Epithelial cell of esophagus (primary cell): ENCODE measurements at places on chromosomes 6 and 20.

DNA sequence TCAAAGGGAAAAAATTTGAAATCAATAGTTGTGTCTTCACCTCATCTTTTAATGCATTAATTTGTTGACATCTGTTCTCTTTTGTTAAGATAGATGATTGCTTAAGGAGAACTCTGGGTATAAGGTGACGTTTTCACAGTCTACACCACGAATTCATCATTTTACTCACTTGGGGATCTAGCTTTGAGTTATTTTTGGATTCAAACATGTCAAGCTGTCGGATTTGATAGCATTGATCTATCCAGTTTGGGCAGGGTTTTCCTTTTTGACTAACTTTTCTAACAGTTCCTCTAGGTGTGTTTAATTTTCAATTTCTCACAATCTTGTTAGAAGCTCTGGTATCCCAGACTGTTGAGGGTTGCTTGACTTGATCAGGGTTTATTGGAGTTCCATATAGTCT lies 49.6 kb downstream of the HECA start:
- DNase-seq: no peak

DNA sequence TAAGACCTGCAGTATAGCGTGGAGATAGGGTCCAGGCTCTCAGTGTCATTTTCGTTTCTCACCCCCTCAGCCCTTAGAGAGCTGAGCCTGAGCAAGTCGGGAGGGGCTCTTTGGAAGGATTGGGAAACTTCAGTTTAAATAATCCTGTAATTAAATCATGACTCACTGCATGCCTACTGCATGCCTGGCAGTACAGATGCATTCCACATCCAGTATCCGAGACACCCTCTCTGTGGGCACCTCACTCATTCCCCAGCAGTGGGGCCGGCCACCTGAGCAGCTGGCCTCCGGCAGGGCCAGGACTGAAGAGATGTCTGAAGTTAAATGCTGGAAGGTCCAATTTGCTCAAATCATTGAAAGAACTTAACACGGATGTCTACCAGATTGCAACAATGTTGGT lies 316.6 kb downstream of the THBS2 start:
- DNase-seq: no peak

DNA sequence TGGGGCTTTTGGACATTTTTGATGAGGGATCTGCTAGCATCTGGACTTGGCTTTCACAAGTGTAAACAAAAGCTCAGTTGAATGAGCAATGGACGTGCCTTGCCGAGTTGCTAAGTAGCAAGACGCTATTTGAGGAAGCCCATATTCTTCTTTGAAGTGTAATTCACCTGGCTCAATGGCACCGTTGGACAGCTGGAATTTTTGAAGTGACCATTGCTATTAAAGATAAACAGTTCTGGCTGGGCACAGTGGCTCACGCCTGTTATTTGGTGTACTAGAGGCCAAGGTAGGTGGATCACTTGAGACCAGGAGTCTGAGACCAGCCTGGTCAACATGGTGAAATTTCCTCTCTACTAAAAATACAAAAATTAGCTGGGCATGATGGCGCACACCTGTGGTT lies 88.8 kb upstream of the SOX4 start:
- no peak for DNase-seq

GRCh38 chr6:41222045-41222444 lies 6.1 kb upstream of the TREML4 start:
- no peak for DNase-seq

GRCh38 chr6:106216527-106216926 lies 109.0 kb downstream of the ATG5 start:
- no peak for DNase-seq

DNA sequence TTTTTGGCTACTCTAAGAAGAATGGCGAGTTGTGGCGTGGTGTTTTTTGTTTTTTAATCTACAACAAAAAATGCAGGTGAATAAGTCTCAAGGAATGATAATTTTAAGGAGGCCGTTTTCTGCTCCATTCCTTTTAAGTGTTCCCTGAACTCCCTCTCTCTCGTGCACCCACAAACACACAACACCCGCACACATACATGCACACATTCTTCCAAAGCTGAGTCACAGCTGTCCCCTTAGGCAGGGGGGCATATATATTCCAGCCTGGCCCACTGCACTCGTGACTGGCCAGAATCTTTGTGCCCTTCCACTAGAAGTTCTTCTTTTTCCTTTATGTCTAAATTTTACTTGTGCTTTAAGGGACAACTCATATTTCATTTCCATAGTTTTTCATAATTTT lies 405.7 kb downstream of the LMBRD1 start:
- no peak for DNase-seq
